ENCODE measurements at places on chromosomes 1 and 21.
A peak's percentile ranks its signal among the peaks of the same experiment; 100 is the strongest.

DNA sequence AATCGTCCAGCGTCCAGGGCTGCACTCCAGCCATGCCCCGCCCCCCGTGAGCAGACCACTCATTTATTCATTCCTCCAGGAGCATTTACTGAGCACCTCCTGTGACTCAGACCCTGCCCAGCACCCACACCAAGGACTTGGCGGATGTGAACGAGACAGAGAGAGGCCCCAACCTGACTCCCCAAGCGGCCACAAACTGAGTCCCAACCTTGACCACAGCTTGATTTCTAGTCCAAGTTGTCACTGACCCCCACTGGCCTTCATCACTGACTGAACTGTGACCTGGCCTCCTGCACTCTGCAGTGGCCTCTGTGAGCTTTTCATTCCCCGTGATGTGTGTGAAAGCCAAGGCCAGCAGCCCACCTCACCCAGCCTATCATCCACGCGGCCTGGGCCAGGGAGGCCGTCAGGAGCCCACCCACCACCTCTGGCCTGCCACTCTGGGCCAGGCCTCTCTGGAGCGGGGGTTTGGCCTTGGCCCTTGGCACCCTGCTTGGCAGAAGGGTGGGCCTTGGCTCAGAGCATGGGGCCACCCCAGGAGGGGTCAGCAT is 19.3 kb upstream of the RUNX3 start:
- DNase-seq: no peak

- DNase-seq: peak; percentile 46
Observed at GRCh38 chr1:88984569-88984968, 7.9 kb downstream of the KYAT3 start.

GRCh38 chr1:43421976-43422750 is 31.6 kb downstream of the HYI start:
- DNase-seq: no peak

- DNase-seq: no peak
Observed at GRCh38 chr21:25959799-25960198, 210.8 kb downstream of the APP start.

GRCh38 chr1:3352299-3352951 is 102.0 kb upstream of the ARHGEF16 start:
- DNase-seq: no peak

DNA sequence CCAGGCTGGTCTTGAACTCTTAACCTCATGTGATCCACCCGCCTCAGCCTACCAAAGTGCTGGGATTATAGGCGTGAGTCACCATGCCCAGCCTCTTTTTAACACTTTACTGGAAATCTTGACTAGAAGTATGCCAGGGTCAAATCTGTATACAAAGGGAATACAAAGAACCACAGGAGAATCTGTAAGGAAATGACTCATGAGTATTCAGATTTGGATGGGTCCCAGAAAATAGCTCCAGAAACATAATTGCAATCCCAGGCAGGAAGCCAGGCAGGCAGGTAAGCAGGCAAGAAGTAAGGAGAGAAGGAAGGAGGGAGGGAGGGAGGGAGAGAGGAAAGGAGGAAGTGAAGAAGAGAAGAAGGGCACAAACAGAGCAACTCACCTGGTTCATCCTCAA is 22.8 kb upstream of the TIAM1 start:
- no peak for DNase-seq

GRCh38 chr21:41213021-41213420 is 45.1 kb downstream of the BACE2 start:
- no peak for DNase-seq

DNA sequence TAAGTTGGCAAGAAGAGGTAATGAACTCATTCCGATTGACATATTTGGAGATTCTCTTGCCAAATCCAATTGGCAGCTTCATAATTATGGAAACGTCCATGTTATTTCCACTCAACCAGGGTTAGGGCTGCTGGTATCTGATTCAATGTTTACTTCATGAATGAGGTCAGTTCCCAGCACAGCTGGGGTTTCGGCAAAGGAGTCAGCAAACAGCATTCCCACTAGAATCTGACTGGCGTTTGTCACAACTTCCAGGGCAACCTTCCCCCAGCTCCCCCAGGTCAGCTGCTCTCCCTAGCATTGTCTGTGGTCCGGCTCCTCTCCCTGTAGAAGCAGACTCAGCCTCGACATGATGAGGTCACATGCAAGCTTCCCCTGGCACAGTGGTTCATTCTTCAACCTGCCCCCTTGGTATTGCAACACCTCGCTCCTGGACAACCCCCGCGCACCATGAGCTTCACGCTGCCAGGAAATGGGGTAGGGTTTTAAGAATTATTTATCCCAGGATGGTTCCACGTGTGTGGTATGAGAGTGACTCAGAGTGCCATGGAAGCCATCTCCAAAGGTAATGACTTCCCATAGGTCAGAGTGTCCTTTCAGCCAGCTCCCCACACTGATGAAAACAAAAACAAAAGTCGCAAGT is 100.7 kb upstream of the SLC25A33 start:
- peak; percentile 69 for DNase-seq

DNA sequence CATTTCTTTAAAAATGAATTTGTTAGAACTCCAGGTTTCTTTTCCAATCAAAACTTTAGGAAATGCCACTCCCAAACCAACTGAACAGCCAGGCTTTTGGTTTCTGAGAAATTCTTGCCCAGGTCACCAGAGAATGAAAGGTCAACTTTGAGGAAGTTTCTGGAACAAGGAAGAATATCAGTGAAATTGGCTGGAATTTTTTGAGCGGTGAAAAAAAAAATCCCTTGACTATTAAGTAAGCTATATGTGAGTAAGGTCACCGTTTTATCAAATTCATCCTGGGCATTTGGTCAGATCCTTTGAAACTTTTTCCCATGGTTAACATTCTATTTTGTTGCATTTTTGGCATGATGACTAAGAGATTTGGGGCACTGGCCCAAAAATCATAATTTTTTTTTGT is 469.3 kb downstream of the LTN1 start:
- no peak for DNase-seq

DNA sequence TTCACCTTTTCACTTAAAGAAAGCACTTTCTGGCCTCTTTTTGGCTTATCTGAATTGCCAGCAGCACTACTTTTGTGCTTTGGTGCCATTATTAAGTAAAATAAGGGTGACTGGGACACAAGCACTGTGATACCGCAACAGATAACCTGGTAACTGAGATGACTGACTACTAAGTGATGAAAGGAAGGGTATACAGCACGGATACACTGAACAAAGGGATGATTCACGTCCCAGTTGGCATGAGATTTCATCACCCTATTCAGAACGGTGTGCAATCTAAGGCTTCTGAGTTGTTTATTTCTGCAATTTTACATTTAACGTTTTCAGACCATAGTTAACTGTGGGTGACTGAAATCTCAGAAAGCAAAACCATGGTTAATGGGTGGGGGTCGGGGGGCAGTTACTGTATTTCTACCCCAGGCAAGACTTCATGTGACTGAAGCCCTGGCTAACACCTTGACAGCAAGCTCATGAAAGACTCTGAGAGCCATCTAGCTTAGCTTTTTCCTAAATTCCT is 102.8 kb downstream of the CLIC6 start:
- no peak for DNase-seq

GRCh38 chr1:226653311-226653921 is 85.7 kb downstream of the ITPKB start:
- no peak for DNase-seq

DNA sequence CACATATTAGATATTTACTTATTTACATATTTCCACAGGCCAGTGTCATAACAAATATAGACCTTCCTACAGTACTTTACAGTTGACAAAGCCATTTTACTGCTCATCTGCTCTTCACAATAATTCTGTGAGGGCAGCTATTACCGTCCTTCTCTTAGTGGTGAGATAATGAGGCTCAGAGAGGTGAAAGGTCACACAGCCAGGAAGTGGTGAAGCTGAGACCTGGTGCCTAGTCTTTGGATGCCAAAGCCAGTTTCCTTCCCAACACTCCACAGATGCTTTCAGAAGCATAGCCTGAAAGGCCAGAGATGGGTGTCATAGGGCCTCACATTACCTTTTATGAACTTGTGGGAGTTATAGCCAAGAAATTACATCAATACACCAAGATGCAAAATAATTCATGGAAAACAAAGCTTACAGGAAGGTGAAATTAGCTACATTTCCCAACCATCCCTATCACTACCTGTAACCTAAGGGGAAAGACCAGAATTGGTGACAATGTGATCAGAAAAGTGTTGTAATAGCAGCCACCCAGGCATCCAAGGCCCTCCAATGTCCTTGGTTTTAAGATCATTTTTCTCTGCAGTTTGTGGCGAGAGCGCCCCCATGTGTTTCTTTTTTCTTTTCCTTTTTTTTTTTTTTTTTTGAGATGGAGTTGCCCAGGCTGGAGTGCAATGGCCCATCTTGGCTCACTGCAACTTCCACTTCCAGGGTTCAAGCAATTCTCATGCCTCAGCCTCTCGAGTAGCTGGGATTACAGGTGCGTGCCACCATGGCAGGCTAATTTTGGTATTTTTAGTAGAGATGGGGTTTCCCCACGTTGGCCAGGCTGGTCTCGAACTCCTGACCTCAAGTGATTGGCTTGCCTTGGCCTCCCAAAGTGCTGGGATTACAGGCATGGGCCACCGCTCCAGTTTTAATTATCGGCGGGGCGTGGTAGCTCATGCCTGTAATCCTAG is 26.5 kb upstream of the RPL11 start:
- no peak for DNase-seq

GRCh38 chr1:234963180-234963903 is 165.3 kb downstream of the TOMM20 start:
- peak; percentile 75 for DNase-seq

DNA sequence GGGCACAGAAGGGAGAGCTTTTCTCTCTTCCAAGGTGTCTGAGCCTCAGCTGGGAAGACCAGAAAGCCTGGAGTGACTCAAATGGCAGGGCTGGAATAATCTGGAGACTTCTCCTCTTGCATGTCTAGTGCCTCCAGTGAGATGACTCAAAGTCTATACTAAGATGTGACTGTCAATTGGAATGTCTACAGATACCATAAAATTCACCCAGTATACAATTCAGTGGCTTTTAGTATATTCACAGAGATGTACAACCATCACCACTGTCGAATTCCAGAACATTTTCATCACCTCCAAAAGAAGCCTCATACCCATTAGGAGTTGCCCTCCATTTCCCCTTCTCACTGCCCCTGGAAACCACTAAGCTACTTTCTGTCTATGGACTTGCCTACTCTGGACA is 47.9 kb upstream of the CNN3 start:
- DNase-seq: no peak

DNA sequence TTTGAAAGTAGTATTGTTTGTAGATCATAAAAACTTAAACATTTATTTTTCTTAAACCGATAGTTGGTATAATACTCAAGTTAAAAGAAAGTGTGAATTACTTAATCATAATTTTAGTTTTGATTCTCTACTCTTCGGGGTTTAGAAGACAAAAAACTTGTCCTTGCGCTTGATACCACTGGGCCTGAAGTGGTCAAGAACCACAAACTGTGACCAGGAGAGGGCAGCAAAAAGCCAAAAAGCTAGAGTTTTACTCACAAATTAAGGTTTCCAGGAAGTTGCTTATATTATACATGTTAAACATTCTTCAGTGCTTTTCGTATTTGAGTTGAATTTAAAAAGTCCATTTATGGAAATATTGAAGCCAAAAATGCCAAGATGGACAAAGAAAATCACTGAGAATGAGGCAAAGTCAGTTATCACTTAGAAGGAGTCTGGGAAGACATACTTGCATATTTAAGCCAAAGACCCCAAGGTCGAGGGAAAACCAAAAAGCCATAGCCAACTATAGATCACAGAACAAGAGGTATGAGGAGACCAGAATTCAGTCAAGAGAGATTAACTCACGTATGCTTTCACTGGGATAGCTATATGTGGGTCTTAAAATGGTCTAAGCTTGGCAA is 34.2 kb downstream of the EFCAB7 start:
- DNase-seq: peak; percentile 17

DNA sequence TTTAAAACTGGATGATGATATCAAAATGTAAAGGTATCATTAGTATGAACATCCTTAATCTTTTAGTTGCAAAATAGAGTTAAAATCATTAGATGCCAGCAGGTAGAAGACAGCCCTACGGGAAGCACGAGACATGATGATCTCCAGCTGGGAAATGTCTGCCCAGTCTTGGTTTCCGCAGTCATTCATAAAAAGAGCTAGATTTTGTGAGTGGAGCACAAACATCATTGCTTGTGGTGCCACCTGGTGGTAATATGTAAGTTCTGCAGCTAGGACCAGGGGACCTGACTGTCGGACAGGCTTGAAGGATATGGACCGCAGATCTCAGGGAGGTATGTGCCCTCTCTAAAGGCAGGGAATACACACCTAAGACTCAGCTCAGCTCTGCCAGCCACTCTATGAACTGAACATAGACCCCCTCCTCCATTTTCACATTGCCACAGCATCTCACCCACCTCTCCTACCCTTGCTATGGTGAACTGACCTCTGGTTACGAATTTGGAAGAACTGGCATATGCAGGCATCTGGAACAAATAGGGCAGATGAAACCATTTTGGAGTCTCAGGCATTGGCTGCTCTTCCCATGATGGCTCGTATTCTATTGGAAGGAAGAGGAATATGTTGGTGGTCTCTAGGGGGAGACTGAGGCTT is 9.2 kb downstream of the FCMR start:
- DNase-seq: peak; percentile 87

GRCh38 chr1:207647671-207648333 is 2.9 kb downstream of the CR1L start:
- DNase-seq: no peak

DNA sequence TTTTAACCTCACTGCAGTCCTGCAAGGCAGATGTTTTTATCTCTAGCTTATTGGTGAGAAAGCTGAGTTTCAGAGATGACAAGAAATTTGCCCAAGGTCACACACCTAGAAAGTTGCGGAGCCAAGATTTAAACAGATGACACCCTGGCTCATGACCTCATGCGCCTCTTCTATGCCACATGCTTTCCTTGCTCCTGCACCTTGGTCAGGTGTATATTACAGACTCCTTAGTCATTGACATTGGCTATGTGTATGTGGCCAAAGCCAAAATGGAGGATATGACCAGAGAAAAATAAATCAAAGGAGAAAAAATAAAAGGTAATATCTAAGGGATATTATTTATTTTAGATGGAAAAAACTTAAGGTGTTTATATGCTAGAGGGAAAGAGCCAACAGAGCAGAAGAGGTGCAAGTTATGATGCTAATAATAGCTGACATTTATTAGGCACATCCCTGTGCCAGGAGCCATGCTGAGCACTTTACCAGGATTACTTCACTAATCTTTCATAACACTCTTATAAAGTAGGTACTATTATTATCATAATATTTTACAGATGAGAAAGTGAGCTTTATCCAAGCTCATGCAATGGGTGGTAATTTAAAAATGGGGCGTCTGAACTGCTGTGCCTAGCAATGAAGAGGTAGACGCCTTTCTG is 13.8 kb upstream of the MYOC start:
- DNase-seq: no peak

GRCh38 chr1:6412896-6413295 is 6.8 kb downstream of the HES2 start:
- no peak for DNase-seq

- DNase-seq: no peak
Observed at GRCh38 chr21:32803651-32804050, 32.1 kb upstream of the PAXBP1 start.

- no peak for DNase-seq
Observed at GRCh38 chr1:198123133-198123532, 33.7 kb upstream of the NEK7 start.

DNA sequence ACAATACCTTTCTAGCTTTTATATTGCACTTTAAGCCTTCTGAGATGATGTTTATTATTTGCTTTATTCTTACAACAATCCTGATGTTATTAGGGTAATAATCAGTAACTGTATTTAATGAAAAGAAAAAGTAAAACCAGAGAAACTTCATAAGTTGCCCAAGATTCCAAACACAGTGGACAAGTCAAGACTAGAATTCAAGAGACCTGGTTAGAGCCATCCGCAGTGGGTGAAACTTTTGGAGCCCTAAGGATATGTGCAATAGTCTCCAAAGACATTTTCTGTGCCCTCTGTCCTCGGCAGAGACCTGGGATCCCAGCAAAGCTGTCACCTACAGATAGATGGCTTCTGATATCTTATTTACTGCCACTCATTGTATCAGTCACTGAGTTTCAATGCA is 106.8 kb upstream of the DPT start:
- no peak for DNase-seq

Measured in pons (tissue), 1 donor.